Hair follicle dermal papilla cell (primary cell): ENCODE measurements at places on chromosomes 6 and 20. TPM values are rescaled to one million over a fixed set of nuclear protein-coding genes. Genes with fewer than 3 reads are reported as not detected.

Gene LBP
- 0.12 TPM in 1 of 2 replicates, not detected in the other for total RNA-seq

Gene GTF3C6
- 16.2 and 26.2 TPM in 2 replicates for total RNA-seq

Gene RTN4IP1
- 5.0 and 5.5 TPM in 2 replicates for total RNA-seq

Gene MCCD1
- total RNA-seq, result not detected in 2 replicates

Gene HLA-DRB5
- total RNA-seq, result 0.49 TPM in 1 of 2 replicates, not detected in the other

Gene THBS2
- 231 and 239 TPM in 2 replicates for total RNA-seq

Gene PPP1R3G
- total RNA-seq, result 4.4 and 6.2 TPM in 2 replicates

Gene LY86
- total RNA-seq, result not detected in 2 replicates

Gene TFAP2B
- not detected in 2 replicates for total RNA-seq

Gene ERGIC3
- 282 and 421 TPM in 2 replicates for total RNA-seq

Gene SLC12A5
- total RNA-seq, result not detected in 2 replicates
